ENCODE measurements at places on chromosomes 5 and 9.

DNA sequence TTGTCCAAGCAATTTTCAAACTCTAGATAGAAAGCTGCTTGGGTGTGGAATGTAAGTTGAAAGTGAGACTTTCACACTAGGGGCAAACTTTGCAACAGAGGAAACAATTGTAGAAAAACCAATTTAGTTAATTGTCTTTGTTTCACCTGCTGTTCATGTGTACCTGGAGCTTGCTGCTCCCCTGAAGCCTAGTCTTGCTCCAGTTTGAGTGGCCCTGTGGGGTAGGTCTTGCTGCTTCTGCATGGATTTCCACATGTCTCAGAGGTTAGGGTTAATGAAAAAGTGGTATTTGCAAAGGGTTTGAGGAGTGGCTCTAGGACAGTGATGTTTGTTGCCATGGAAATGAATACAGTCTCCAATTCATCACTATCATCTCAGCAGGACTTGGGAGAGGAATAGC, 182.2 kb downstream of the FSTL4 start:
- no peaks in the 10 kb centered on the region for H3K27me3 ChIP-seq
- H3K27ac ChIP-seq: no peak overlapping the region
- peaks cover 3% of the 10 kb centered on the region for H3K4me1 ChIP-seq

- H3K27me3 ChIP-seq: no peaks in the 10 kb centered on the region
- no peak overlapping the region for H3K4me3 ChIP-seq
- no peak for DNase-seq
- H3K27ac ChIP-seq: no peak overlapping the region
Measured at GRCh38 chr5:85670417-85670816, 947.3 kb upstream of the COX7C start.

- no peak overlapping the region for H3K4me3 ChIP-seq
- H3K27me3 ChIP-seq: no peaks in the 10 kb centered on the region
Measured at GRCh38 chr5:33685873-33686755, 205.7 kb downstream of the ADAMTS12 start.

DNA sequence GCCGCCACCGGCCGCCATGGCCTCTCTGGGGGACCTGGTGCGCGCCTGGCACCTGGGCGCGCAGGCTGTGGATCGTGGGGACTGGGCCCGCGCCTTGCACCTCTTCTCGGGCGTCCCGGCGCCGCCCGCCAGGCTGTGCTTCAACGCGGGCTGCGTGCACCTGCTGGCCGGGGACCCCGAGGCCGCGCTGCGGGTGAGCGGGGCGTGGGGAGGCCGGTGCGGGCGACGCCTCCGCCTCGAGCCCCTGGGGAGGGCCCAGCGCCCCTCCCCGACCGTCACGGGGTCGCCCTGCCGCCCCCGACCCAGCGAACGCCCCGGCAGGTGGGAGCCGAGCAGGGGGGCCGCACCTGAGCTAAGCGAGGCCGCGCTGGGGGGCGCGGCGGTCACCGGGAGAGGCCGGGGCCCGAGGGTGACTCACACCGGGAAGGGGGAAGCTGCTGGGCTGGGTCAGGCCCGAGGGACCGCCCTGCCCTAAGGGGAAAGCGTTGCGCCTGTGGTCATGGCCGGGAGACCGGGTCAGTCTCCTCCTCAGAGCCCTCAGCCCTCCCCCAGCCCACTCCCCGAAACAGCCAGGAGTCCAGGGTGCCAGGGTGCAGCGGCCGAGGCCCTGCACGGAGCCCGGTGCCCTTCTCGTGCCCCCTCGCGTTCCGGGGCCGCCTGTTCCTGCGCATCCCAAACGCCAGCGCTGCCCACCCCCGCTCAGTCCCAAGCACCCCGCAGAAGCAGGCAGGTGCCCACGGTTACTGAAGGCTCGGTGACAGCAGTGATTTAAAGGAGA, 510 bp downstream of the NOXA1 start:
- peak; percentile 73 for DNase-seq
- H3K4me3 ChIP-seq: peak overlapping the region; percentile 47
- no peak overlapping the region for H3K27ac ChIP-seq
- peaks cover 18% of the 10 kb centered on the region for H3K4me1 ChIP-seq
- no peaks in the 10 kb centered on the region for H3K36me3 ChIP-seq
- no peaks in the 10 kb centered on the region for H3K27me3 ChIP-seq

Data from trophoblast cell (in vitro differentiated cells and primary cell).